ENCODE measurements at places on chromosomes 11 and 22. TPM values are rescaled to one million over a fixed set of nuclear protein-coding genes. Genes with fewer than 3 reads are reported as not detected.

DNA sequence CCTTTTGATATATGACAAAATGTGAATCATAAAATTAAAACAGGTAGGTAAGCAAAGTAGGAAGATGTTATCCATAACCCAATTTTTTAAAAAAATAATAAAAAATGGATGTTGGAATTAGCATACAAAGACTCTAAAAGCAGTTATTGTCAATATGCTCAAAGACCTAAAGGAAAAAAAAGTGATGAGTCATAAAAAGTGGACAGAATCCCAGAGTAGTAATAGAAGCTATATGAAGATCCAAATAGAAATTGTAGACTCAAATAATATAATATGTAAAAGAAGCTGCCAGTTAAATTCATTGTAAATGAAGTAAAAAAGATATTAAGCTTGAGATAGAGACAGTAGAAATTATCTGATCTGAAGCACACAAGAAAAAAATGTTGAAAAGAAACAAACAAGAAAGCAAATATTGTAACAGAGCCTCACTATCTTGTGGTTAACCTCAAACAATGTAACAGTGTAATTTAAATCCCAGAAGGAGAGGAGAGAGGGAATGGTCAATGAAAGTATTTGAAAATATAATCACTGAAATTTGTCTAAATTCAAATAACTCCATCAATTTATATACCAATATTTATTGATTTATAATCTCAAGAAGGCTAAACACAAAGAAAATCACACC is 773.4 kb upstream of the RAG2 start:
- DNase-seq = no peak

OR56A1 gene
- not detected for total RNA-seq

DNA sequence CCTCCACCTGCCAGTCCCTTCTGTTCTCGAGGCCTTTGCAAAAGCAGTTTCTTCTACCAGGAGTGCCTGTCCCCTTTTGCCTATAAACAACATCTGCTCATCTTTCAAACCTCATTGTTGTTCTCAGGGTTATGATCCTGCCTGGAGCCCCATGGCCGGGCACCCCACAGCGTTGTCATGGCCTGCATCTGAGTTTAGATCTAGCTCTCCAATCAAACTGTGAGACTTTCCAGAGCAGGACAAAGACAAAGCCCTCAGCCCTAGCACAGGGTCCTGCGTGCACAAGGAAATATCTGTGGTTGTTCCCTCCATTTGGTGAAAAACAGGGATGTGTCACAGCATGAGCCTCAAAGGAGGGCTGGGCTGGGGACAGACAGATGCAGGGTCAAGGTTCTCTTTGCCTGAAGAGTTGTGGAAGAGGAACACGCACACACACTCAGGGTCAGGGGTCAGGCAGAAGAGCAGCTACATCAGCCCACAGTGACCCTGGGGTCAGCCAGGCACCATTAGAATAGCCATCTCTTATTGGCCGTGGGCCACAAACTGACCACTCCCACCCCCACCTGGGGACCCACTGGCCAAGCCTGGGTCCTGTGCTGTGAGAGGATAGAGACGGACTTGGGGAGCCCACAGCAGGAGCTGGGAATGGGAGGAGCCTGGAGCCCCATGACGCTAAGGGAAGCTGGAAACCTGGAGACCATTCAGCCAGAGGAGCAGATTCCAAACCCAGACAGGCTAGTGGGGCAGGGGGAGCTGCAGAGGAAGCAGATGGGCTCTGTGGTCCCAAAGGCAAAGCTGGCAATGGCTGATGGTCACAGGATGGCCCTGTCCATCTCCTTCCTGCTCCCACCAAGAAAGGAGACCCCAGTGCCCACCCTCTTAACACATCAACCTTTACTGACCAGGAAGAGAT is 99.4 kb downstream of the PDE2A start:
- DNase-seq = no peak

IRAG1 gene
- 3.4 TPM for total RNA-seq

DNA sequence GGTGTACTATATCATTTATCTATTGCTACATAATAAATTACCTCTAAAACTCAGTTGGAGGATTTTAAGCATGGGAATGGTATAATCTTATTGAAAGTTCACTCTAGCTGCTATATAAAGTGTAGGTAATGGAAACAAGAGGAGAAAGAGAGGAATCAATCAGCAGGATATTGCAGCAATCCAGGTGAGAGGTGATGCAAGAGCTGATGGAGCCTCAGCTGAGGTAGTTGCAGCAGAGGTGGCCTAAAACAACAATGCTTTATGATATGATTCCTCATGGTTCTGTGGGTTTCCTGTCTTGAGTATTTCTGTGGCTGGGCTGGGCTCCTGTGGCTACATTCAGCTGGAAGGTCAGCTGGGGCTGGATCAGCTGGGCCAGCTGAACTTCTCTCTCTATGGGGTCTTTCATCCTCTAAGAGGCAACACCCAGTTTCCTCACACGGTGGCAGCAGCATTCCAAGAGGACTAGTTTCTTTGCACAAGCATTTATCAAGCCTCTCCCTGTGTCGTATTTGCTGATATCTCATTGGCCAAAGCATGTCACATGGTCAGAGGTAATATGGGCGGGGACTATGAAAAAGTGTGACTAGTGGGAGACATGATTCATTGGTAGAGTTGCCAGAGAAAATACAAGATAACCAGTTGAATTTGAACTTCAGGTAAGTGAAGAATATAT is 135.4 kb upstream of the LARGE1 start:
- no peak for DNase-seq

H19 gene
- 7,961 TPM for total RNA-seq

GRCh38 chr11:121099364-121099763 is 1.7 kb upstream of the TECTA start:
- no peak for DNase-seq

- no peak for DNase-seq
These were observed 101.4 kb downstream of the ZBTB16 start for GRCh38 chr11:114160894-114161293.

GRCh38 chr11:76209375-76209972 is 3.2 kb upstream of the WNT11 start:
- DNase-seq = no peak

DNA sequence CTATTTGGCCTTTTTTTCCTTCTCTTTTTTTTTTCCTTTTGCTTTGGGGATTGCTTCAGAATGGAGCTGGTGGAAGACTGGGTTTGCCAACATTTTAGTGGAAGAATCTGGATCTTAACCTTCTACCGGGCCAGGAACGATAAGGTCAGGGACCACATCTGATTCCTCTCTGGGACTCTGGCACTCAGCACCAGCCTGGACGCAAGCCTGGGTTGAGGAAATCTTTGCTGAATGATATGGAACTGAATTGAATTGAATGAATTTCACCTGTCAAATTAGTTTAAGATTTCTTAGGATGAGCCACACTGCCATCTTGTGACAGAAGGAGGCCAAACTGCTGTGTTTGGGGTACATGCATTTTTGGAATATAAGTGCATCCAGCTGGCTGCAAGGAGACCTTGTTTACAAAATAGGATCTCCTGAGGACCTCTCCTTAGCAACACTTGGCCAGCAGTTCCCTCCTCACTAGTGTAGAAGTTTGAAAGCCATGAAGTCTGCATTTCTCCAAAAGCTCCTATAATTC is 30.4 kb downstream of the TPBGL start:
- no peak for DNase-seq

- no peak for DNase-seq
These were observed 1038.5 kb downstream of the NTM start for GRCh38 chr11:132408877-132409276.

- peak; percentile 72 for DNase-seq
These were observed 1.2 kb upstream of the HSPA8 start for GRCh38 chr11:123062892-123063825.

- DNase-seq = no peak
These were observed 17.2 kb downstream of the ARHGEF17 start for GRCh38 chr11:73325036-73325981.

GRCh38 chr11:110152199-110152598 is 59.0 kb downstream of the ZC3H12C start:
- DNase-seq = no peak

TENM4 gene
- 27.2 TPM for total RNA-seq

TRIM22 gene
- 13.0 TPM for total RNA-seq

P4HA3 gene
- total RNA-seq = 0.79 TPM

GRCh38 chr11:12157241-12157661 is 46.9 kb downstream of the MICAL2 start:
- DNase-seq = no peak

- peak; percentile 86 for DNase-seq
These were observed 671 bp upstream of the PICALM start for GRCh38 chr11:86069408-86070101.

- no peak for DNase-seq
These were observed 18.6 kb downstream of the CDC45 start for GRCh38 chr22:19498154-19498865.

RBM4B gene
- 21.5 TPM for total RNA-seq

DNA sequence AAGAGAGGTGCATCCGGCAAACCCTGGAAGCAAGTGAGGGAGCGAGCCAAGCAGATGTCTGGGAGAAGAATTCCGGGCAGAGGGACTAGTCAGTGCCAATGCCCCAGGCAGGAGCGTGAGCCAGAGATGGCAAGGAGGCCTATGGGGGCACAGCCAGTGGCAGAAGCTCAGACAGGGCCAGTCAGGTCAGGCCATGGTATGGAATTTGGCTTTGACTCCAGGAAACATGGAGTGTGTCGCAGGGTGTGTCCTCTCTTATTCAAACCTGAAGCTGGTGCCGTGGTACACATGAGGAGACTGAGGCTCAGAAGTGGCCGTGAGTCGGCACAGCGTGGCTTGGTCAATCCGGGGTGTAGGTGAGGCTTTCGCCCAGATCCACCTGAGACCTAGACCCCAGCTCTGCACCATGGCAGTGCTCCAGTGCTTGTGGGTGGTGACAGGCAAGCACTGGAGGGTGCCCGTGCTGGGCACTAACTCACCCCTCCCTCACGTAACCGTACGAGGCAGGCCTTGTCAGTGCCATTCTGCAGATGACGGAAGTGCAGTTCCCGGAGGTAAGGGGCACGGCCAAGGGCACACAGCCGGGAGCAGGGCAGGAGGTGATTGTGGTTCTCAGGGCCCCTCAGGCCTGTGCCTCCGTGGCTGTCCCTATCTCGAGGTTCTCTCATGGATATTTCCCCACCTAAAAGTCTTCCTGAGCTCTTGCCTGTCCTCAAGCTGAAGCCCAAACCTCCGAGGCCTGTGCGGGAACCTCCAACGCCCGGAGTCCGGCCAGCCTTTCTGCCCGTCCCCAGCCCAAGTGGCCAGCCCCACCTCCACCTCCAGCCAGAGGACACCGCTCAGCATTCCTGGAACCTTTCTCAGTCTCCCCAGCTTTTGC is 10.6 kb upstream of the SPI1 start:
- no peak for DNase-seq

DNA sequence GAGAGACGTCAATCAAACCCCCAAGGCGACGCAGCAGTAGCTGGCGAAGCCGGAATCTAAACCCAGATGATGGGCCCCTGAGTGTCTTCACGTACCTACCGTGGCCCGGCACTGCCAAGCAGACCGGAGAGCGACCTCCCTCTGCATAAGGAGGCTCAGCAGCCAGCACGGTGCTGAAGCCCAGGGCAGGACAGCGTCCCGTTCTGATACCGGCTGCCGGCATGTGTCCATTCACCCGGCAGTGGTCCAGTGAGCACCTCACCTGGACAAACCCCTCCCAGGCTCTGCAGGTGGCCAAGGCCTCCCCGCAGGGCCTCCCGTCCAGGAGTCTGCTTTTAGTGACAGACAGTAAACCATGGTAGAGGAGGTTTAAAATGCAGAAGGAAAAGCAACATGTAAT is 142.0 kb downstream of the BRD1 start:
- DNase-seq = no peak

- DNase-seq = no peak
These were observed 169.4 kb downstream of the TBC1D22A start for GRCh38 chr22:46931881-46932280.

GRCh38 chr22:19724927-19725661 is 1.8 kb downstream of the GP1BB start:
- DNase-seq = no peak

GRCh38 chr11:32366666-32367065 is 68.7 kb downstream of the WT1 start:
- no peak for DNase-seq

- DNase-seq = no peak
These were observed 3.1 kb downstream of the FXYD2 start for GRCh38 chr11:117821431-117821830.

APOL6 gene
- total RNA-seq = 15.5 TPM

GRCh38 chr11:61334434-61335354 is 1.7 kb downstream of the TKFC start:
- DNase-seq = no peak

DNA sequence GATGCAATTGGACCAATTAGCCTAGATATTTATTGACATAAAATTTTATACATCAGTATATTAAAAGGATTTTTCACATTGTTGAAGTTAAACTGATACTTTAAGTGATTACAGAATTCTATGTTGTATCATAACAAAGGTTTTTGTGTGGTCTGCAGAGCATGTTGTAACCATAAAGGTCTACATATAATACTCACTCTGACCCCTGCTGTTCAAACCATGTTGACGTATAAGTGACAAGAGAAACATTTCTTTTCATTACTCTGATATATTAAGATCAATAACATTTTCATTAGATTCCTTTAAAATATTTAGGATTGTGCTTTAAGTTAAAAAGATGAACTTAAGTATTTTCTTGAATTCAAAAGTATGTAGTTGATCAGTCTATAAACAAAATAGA is 63.9 kb downstream of the GAS2 start:
- no peak for DNase-seq

GSTT2B gene
- 0.89 TPM for total RNA-seq

DNA sequence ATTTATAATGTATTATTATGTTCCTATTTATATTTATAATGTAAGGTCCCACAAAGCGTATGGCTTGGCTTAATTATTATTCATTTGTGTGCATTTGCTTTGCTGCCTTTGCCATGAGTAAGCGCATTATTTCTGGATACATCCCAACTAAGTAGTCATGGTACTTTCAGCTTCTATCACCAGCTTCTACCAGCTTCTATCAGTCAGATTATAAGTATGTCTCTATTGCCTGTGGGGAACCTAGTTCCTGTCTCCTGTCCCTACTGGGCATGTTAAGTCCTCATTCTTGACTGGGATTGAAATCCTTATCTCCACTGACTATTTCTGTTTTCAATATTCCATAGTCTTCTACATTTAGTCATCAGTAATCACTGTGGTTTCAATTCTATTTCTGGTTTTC is 33.5 kb upstream of the OR10W1 start:
- no peak for DNase-seq

GRCh38 chr11:73531386-73531785 is 66.5 kb downstream of the FAM168A start:
- DNase-seq = no peak

APOL5 gene
- 0.69 TPM for total RNA-seq

DNA sequence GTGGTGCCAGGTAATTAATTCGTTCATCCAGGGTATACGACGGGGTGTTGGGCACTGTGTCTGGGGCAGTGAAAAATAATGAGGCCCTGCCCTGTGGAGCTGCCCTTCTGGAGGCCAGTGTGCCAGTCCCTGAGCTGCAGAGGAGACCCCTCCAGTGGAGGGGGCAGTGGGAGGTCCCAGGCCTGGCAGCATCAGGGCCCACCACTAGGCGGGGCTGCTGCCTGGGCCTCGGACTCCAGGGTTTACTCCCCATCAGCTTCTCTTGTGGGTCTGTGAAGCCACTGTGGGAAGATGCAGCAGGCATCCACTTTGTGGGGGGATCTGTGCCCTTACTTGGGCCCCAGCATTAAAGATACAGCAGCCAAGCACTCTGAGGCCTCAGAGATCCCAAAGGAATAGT is 17.4 kb upstream of the TMPRSS6 start:
- DNase-seq = no peak
